H9 (cell line): ENCODE measurements at places on chromosomes 7 and 10.
A peak's percentile ranks its signal among the peaks of the same experiment; 100 is the strongest.

GRCh38 chr10:63267414-63268148, 134.5 kb downstream of the NRBF2 start:
- DNase-seq = no peak

GRCh38 chr7:139687980-139688632, 89.7 kb downstream of the HIPK2 start:
- DNase-seq = peak; percentile 49

DNA sequence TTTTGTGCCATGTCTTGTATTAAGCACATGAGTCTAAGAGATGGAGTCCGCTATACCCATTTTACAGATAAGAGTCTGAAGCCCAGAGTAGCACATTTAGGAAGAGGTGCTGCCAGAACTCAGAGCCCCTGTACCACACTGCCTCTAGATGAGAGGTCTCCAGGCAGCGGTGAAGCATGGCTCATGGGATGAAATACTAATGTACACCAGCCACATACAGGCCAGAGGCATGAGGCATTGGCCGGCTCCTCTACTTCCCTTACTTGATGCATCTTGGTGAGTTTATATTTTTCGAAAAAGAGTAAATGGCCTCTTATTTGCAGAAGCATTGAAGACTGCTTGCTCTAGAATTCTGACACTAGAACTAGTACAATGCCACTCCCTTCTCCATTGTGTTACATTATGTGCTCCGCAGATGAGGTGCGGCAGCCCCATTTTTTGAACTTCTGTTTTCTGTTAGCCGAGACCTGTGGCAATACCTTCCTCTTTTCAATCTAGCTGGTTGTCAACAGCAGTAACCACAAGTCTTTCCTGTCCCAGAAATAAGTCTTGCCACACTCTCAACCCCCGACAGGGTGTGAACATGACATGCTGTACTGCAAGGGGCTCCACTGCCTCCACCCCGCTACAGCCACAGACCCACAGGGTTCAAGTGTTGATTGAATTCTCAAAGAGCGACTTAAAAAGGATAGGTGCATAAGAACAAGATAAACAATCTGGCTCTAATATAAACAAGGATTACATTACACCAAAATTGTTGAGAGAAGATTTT, 145.3 kb downstream of the CELF2 start:
- no peak for DNase-seq

GRCh38 chr10:119737823-119738222, 12.0 kb downstream of the INPP5F start:
- DNase-seq = no peak

DNA sequence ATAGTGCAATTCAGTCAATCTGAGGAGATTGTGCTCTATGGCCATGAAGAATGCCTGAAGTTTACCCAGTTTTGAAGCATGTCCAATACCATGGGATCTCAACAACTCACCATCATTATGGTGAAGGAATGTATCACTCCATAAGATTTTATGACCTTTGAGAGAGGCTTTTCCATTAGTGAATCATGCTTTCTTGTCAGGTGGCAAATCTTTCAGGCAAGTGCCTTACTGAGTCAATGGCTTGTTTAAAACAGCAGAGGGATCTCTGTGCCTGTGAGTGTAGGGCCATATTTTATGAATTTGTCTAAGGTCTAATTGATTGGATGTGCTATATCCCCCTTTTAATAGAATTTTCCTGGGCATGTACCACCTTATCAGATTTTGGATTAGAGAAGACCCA, 131.5 kb downstream of the CCDC7 start:
- no peak for DNase-seq

DNA sequence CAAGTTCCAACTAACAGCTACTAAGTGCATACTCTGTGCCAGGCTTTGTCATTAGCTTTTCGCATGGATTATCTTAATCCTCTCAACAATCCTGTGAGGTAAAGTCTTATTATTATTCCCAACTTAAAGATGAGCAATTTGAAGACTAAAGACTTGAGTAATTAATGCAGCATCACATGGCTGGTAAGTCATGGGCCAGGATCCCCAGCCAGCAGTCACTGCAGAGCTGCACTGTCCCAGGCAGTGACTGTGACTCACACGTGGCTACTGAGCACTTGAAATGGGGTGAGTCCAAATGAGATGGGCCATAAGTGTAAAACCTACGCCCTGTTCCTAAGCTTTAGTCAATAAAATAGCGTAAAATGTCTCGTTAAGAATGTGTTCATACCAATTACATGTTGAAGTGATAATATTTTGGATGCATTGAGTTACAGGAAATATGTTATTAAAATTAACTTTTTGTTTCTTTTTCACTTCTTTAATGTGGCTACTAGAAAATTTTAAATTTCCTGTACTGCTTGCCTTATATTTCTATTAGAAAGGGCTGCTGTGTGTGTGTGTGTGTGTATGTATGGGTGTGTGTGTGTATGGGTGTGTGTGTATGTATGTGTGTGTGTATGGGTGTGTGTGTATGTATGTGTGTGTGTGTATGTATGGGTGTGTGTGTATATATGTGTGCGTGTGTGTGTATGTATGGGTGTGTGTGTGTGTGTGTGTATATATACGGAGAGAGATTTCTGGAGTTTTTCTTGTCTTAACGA, 756.3 kb downstream of the AUTS2 start:
- no peak for DNase-seq

DNA sequence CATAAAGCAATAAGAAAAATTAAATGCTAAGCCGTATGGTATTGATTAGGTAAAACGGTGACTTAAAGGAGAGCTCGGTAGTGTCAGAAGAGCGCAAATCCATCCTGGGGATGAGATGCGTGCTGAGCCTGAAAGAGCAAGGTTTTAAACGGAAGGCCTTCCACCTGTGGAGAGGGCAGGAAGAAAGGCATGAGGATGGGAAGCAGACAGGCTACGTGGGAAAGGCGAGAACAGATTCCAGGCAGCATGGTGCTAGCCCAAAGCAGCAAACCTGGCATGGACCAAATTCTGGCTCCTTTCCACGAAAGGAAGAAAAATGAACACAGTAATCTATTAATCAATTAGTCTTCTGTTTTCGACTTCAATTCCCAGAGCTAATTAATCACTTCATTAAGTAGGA, 103.5 kb downstream of the HIPK2 start:
- DNase-seq = no peak

- DNase-seq = no peak
Measured at GRCh38 chr7:114478384-114478783, 63.8 kb downstream of the FOXP2 start.

DNA sequence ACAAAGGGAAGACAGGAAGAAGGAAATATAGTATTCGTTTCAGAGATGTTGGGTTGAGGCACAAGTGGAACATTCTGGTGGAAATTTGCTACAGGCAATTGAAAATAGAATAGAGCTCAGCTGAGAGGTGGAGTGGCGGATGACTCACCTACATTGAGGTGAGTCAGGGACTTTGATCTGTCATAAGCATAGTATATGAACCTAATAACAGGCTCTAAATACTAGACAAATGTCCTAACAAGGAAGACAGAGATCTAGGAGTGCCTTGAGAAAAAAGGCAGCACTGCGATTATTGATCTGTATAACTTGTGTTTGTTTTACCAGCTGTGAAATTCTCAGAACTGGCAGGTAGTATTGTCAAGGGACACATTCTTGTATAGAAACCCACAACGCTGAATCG, 907 bp upstream of the IFRD1 start:
- no peak for DNase-seq

DNA sequence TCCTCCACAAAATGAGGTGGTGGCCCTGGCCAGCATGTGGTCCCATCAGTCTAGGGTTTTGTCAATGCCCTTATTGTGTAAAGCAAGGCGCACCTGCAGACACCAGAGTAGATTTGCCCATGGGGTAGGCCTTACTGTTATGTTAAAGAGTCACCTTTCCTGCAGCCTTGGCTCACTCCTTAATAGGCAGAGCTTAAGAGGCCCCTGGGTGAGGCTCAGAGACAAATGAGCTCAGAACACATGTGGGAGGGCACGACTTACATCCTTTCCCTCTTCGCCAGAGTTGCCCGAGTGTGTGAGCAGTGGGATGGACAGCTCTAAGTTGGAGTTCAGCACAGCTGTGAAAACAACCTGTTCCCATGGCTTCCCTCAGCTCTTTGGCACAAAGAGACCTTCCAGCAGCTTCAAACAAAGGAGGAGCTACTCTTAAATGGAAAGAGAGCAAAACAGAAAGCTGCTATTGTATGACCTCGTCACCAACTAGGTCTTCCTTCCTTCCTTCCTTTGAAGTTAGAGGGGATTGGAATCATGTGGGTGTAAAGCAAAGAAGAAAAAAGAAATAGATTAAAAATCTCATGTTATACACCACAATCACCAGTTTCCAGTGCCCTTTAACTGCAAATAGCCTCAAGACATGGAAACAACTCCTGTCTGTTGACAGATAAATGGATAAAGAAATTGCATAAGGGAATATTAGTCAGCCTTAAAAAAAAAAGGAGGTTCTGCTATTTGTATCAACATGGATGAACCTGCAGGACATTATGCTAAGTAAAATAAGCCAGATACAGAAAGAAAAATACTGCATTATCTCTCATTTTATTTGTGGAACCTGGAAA, 11.9 kb upstream of the XPNPEP1 start:
- DNase-seq = peak; percentile 92

DNA sequence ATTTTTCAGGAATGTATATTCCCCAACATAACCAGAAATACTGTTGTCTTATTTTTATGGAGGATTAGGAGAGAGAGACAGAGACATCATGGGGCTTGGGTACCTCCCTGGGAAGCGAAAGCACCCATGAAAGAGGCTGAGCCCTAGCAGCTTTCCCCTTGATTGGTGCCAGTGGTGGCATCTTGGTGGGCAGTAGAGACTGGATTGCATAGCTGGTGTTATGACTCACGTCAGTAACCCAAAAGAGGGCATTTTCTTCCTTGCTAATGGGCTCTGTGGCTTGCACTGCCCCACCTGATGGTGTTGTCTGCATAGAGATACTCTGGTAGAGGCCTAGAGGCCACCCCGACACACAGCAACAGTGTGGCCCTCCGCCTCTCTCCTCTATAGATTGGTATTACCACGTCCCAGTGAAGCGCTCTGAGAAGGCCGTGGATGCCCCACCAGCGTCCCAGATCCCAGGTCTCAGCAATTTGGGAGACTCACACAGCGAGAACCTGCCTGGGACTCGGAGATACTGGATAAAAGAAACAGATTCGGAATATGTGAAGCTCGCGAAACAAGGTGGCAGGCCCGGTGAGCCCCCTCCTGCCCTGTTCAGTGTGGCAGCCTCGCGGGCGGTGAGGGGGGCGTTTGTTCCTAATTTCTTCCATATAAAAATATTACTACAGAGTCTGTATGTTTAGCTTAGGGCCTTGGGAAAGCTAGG, 5.8 kb downstream of the C7orf57 start:
- no peak for DNase-seq

DNA sequence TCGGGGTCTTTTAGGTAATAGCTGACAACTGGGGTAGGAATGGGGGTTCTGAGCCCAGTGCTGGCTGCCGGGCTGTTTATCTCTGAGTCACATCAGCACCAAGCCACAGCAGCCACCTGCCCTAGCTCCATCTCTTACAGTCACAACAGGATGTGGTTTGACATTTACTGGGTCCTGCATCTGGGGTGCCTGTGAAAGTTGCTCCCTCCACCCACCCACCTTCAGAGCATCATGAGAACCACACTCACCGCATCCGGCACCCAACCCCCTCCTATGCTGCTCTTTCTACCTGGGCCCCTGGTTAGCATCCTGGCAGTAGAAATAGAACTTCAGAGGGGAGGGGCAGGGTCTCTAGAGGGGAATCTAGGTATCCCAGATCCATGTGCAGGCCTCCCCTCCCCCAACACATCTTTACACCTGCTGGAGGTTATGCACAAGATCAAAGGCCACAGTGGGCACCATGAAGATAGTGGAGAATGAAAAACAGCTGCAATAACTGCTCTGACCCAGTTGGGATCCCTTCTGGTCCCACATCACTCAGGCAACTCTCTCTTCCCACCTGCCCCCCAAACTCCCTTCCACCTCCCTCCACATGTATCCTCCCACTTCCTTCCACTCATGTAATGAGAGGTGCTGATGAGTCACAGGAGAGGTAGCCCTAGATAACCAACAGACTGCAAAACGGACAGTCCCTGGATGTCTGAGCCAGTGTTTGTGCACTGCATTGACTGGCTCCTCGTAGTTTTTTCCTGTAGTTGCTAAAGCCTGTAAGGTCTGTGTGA, 38.2 kb downstream of the PRSS2 start:
- no peak for DNase-seq

GRCh38 chr7:96198047-96198636, 123.8 kb downstream of the SLC25A13 start:
- DNase-seq = no peak

DNA sequence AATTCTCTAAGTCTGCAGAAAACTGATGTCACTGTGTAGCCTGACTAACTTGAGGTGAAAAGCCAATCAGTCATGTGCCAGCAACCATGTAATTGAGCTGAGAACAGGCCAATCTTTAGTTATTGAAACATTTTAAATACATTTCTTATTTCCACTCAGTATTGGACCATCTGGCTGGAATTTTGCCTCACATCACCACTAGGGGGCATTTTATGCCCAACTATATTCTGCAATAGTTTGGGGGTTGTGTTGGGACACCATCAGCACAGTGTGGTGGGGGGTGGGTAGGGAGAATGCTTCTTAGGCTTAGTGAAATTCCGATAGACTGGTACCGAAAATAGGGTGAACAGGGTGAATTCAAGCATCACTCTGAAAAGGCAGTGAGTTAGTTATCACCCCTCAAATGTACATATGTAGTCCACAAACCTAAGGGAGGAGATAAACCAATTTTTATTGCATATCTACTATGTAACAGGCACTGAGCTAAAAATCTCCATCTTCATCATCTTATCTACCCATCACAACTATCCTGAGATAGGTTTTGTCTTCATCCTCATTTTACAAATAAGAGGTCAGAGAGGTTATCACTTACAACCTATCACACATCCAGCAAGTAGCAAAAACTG, 17.8 kb downstream of the NPSR1 start:
- peak; percentile 49 for DNase-seq

- no peak for DNase-seq
Measured at GRCh38 chr7:73341877-73342276, 13.9 kb downstream of the FKBP6 start.

GRCh38 chr10:96235326-96236089, 35.9 kb downstream of the BLNK start:
- DNase-seq = no peak

DNA sequence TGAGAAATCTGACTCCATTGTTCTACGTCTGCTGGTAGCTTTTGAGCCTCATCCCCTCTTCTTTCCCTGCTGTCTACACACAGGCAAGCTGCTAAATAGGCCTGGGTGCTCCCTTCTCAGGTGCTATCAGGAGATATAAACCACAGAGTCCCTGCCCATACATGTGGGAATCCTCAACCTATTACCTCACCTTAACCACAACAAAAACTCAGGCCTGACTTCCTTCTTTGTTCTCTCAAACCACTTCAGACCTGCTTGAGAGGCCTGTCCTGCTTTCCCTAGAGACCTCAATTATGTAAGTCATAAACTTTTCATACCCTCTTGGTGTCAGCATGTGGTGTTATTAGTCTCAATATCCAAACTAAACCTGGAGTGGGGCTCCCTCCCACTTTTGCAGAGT, 75.0 kb upstream of the MAGI2 start:
- DNase-seq = no peak

DNA sequence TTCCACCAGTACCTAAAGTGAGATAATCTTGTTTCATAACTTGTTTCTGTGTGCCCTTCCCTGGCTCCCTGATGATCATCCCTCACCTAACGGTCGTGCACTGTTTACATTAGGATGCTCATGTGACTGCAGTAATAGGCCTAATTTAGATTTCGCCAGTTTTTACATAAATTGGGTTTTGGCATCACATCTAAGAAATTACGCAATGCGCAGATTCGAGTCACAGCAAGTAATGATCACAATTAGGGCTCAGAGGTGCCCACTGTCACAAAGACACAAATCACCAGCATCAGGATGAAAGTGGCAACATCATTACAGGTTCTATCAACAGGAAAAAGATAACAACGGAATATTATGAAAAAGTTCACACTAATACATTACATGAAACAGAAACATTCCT, 94.7 kb downstream of the LARP4B start:
- DNase-seq = no peak
